Renal pelvis (tissue), 12 donors: ENCODE measurements at places on chromosomes 16 and 17.

DNA sequence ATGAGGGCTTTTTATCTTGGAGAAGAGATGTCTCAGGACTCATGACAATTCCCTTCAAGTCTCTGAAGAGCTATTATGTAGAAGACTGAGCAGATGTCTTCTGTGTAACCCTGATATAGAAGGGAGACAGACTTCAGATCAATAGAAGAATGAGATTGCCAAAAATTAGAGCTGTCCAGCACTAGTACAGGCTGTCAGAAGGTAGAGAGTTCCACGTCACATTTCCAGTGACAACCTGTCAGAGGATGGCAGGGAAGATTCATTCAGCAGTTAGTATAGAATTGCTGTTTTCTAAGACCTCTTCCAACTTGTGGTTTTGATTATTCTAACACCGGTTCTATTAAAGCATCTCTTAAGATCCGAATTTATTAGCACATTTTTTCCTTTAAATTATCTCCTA, 520.6 kb downstream of the RBFOX1 start:
- DNase-seq: no peak

- no peak for DNase-seq
Measured at GRCh38 chr17:17531156-17531555, 35.0 kb upstream of the RASD1 start.

GRCh38 chr17:60610473-60610872, 10.5 kb downstream of the PPM1D start:
- DNase-seq: no peak

GRCh38 chr17:56779898-56780777, 53.6 kb downstream of the C17orf67 start:
- peak; percentile 60 for DNase-seq

DNA sequence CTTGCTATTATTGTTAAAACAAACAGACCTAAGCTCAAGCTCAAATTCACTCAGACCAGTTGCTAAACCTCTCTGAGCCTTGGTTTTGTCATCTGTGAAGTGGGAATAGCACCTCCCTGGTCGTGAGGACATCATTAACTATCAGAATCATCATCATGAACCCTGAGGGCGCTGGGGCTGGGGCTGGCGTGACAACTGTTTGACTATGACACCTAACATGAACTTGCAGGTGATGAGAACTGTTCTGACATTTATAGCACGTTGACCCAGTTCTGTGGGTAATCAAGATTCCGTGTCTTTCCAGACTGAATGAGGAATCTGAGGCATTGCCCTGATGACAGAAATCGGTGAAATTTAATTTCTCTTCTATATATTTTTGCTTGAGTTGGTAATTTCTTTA, 71.3 kb upstream of the CDH5 start:
- DNase-seq: no peak

DNA sequence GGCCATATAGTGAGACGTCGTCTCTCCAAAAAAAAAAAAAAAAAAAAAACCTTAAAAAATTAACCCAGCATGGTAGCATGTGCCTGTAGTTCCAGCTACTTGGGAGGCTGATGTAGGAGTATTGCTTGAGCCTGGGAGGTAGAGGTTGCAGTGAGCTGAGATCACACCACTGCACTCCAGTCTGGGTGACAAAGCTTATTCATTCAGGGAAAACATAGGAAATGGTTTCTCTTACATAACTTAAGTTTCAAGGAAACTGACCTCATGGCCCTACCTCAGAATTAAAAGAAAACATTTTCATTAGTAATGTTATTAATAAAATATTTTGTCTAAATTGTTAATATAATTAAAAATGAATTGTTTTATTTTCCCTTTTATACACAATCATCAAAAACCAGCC, 31.4 kb downstream of the COG1 start:
- DNase-seq: no peak

- DNase-seq: no peak
Measured at GRCh38 chr17:27326051-27326450, 32.1 kb downstream of the WSB1 start.

- DNase-seq: no peak
Measured at GRCh38 chr17:30550512-30551273, 73.5 kb downstream of the GOSR1 start.

DNA sequence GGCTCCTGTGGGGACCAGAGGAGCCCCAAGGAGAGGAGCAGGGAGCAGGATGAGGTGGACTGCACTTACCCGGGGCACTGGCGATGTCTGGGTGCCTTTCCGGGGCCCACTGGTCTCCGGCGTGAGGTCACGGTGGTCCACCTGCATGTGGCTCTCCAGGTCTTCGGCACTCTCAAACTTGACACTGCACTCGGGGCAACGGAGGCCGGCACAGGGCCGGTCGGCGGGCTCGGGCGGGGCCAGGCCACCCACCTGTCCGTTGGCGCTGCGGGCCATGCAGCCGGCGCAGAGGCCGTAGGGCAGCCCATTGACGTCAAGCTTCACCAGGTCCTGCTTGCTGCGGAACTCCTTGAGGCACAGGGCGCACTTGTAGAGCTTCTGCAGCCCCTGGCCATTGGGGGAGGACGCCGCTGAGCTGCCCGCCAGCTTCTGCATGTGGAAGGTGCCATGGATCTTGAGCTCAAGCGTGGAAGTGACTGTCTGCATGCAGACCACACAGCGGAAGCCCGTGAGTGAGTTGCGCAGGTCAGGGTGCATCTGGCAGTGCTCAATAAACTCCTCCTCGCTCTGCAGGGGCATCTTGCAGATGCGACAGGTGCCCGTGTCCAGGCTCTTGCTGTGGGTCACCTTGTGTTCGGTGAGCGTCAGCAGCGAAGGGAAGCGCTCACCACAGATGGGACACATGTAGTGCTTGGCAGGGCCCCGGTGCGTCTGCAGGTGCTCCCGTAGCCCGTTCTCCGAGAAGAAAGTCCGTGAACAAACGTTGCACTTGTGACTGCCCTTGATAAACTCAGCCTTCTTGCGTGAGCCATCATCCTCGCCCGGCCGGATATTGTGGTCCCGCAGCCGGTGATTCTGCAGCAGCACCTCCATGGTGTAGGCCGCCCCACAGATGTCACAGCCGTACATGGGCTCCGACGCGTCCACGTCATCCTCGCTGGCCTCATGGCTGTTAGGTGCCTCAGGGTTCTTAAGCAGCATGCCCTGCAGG, 220.0 kb downstream of the ZNF423 start:
- no peak for DNase-seq

GRCh38 chr17:32588982-32589381, 102.2 kb downstream of the CDK5R1 start:
- DNase-seq: no peak

DNA sequence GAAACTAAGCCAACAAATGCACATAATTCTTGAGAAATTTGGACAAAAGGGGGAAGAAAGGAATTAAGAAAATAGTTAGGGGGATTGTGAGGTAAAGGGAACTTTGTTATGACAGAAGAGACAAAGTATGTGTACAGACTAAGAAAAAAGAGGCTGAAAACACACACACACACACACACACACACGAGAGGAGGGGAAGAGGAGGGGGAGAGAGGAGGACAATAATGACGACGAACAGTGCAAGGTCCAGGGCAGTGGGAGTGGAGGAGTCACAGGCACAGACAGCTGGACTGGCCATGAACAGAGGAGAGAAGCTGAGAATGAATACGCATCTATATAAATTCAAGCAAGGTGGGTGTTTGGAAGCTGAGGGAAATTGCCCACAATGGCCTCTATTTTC, 44.6 kb downstream of the MARVELD3 start:
- no peak for DNase-seq

- peak; percentile 42 for DNase-seq
Measured at GRCh38 chr16:71426069-71426879, 15.6 kb downstream of the TLE7 start.

DNA sequence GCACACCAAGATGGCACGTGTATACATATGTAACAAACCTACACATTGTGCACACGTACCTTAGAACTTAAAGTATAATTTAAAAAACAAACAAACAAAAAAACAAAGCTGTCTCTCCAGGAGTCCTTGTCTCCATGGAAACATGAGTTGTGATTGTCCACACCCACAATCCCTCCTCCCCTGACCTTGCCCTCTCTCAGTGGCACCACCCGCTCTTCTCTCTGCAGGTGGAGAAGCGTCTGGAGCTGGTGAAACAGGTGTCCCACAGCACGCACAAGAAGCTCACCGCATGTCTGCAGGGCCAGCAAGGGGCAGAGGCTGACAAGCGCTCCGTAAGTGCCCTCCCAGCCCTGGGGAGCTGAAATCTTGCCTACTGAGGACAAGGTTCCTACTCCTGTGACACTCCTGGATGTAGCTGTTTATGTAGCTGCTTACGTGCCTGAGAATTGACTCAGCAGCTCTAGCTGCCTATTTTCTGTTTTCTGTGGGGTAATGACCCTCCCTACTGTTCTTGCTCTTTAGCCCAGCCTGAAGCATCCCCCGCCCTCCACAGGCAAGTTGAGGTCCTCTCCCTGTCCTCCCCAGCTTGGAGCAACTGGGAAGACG, 107.0 kb downstream of the ARHGAP44 start:
- DNase-seq: no peak

DNA sequence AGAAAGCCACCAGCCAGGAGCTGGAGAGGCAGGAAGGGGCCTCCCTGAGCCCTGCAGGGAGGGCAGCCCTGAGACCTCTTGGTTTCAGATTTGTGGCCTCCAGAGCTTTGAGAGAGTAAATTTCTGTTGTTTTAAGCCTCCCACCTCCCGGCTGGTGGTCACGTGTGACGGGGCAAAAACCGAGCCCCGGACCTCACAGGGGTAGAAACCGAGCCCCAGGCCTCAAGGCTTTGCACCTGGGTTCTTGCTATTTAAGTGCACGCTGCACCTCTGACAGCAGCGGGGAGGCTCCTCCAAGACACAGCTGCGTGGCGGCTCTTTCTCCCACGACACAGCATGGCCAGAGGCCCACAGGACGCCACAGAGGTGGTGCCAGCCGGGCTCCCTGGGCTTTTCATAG, 17.4 kb upstream of the ZC3H18 start:
- no peak for DNase-seq

DNA sequence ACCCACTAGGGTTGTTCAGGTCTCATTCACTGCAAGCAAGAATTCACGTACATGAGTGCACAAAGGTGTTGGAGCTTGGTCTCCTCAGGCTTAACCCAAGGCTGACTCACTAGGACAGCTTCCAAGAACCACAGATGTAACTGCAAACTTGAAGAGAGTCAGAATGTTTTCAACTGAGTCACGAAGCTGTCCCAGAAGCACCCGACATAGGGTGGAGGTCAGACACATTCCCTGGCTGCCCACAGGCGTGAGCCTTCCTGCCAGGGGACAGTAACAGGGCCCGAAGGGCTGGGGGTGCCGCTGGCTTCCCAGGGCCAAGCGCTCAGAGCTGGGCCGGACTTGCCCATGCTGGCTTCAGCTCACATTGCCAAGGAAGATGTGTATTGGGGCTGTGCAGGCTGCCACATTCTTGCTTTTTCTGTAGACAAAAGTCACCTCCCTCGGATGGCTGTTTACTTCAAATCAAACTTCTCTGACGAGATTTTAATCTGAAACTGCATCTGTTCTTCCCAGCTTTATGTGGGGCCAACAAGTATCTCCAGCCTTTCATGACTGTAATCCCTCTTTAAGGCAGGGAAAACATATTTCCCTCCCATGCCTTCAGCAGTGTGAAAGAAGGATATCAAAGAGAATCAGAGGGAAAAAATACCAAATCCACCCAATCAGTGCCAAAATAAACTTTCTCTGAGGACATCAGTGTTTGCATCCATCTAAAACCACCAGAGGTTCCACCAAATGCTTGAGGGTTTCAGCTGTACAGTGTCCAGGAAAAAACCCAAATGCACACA, 14.3 kb downstream of the CMTM3 start:
- no peak for DNase-seq

DNA sequence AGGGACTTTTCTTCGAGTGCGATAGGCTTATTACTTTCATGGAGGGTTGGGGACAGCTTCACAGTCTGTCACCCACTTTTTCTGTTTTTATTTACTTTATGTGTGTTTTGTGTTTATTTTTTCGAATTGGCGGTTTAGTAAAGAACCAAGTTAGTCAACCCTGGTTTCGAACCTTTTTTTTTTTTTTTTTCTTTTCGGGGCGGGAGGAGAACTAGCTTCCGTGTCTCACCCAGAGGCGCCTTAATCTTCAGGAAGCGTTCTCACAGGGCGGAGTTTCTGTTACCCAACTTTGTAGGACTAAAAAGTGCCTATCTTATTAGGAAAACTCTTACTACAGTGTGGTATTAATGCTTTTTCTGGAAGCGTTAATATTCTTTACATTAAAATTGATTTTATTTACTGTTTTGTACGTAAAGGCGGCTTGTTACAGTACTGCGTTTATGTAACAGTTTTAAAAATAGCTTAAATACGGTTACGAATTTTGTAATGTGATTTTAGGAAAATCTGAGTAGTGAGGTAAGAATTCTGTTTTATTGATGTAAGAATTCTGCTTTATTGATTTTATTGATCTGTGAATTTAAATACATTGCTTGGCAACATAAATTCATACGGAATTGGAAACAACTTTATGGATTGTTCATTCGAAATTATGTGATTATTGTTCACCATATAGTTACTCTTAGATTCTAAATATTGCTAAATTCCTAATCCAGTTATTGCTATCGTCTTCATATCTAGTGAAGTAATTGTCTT, 885 bp downstream of the ZNF207 start:
- peak; percentile 53 for DNase-seq

DNA sequence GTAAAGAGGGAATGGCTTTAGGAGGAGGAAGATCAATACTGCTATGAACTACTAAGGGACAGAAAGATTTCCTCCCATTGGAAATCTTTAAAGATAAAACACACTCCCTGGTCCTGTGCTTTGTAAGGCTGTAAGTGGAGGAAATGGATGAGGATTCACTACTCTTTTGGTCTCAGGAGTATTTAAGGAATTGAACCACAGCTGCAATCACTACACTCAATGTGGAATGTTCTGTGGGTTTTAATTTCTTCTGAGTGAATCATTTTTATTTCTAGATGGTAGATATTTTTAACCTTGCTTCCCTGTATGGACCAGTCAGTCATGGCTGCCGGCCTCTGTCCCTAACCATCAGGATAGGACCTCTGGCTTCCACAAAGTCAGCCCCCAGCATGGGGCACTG, 65.6 kb downstream of the SDR42E1 start:
- DNase-seq: no peak

- no peak for DNase-seq
Measured at GRCh38 chr16:11681556-11681955, 13.3 kb downstream of the SNN start.

- no peak for DNase-seq
Measured at GRCh38 chr17:80168371-80168770, 1.5 kb upstream of the CARD14 start.

DNA sequence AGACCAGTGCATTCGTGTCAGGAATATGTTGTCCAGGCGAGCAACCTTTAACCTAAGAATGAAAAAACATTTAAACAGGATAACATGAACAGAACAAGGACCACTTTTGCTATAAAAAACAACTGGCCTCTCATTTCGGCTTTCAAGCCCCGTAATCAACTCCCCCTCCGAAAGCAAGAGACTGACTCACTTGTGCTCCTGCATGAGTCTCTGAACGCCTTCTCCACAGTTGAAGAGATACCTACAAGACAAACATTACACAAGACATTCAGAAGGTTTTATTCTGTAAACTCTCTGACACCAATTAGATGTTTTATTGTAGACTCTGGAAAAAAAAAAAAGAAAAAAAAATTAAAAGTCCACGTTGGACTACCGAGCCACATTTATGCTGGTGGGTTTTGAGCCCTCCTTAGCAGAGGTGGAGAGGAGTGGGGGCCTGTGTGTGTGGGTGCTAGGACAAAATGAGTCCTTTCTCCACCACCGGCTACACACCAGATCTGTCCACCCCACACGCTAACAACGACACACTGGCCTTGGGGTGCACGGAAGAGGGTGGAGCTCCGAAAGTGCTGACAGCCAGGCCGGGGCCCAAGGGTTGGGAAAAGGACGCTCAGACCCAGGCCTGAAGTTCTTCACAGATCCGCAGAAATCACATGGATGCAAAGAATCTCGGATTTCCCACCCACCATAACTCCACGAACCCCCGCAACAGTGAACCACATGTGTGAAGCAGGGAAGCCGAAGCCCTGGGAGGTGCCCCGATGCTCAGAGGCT, 759 bp downstream of the ELAC2 start:
- no peak for DNase-seq
